ENCODE measurements at places on chromosomes 11 and 22. TPM values are rescaled to one million over a fixed set of nuclear protein-coding genes. Genes with fewer than 3 reads are reported as not detected.

The A4GALT gene
- total RNA-seq: 6.9 TPM

The NPAS4 gene
- total RNA-seq: 0.08 TPM

The CNIH2 gene
- 9.3 TPM for total RNA-seq

The ARHGAP8 gene
- total RNA-seq: 9.2 TPM

The LRRC55 gene
- not detected for total RNA-seq

The RGL4 gene
- total RNA-seq: not detected

The PHLDA2 gene
- 195 TPM for total RNA-seq

The RFPL1 gene
- not detected for total RNA-seq

The MRPL16 gene
- 41.8 TPM for total RNA-seq

The MPPED2 gene
- total RNA-seq: not detected

The SLC25A18 gene
- total RNA-seq: 3.9 TPM

The DPP3 gene
- total RNA-seq: 180 TPM

The TEX54 gene
- total RNA-seq: not detected

The CCDC82 gene
- 25.3 TPM for total RNA-seq

The MFRP gene
- not detected for total RNA-seq

The TCIRG1 gene
- 158 TPM for total RNA-seq

The RAB3IL1 gene
- 8.9 TPM for total RNA-seq

The C11orf16 gene
- total RNA-seq: 0.15 TPM

The INPP5J gene
- total RNA-seq: 1.7 TPM

The OR10A2 gene
- total RNA-seq: not detected

The CASP5 gene
- total RNA-seq: not detected

The MAPK8IP1 gene
- total RNA-seq: 12.7 TPM

The TREH gene
- 0.05 TPM for total RNA-seq

The GPHA2 gene
- total RNA-seq: not detected

The DCDC1 gene
- total RNA-seq: not detected

The TMEM86A gene
- total RNA-seq: 0.31 TPM
